ENCODE measurements at places on chromosomes 5 and 9.

- H3K4me1 ChIP-seq, result no peaks in the 10 kb centered on the region
- H3K27ac ChIP-seq, result no peak overlapping the region
- no peak for DNase-seq
- H3K27me3 ChIP-seq, result peaks cover 60% of the 10 kb centered on the region
- H3K36me3 ChIP-seq, result no peaks in the 10 kb centered on the region
Observed at GRCh38 chr5:174799121-174799520, 74.7 kb downstream of the MSX2 start.

- no peak for DNase-seq
- no peaks in the 10 kb centered on the region for H3K36me3 ChIP-seq
- H3K27ac ChIP-seq, result no peak overlapping the region
- H3K4me3 ChIP-seq, result no peak overlapping the region
- no peaks in the 10 kb centered on the region for H3K4me1 ChIP-seq
Observed at GRCh38 chr9:8157683-8158324, 358.2 kb upstream of the DMAC1 start.

DNA sequence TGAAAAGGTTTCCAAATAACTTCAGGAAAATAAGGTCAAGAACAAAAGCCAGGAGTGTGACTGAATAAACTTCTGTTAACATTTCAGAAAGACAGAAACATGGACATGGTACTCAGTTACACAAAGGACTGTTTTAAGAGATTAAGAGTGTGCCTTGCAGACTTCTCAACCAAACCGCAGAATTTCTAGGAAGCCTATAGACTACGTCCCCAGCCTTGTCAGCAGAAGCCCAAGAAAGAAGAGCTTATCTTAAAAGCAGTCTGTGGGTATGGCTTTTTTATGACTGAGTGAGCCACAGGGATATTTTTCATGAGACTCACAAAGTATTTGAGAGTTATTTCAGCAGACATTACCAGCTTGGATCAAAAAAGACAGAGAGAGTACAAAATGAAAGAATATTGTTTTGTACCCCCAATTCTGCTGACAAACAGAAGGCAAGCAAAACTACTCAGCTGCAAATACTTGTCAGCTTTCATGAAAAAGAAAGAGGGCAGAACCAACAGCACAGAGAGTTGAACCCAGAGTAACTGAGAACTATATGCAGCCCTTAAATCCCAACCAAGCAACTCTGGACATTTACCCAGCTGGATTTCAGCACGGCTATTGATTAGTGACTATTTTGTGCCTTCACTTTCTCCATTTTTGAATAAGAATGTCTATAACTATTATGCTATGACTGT, 711.0 kb upstream of the CTNND2 start:
- H3K4me3 ChIP-seq, result no peak overlapping the region
- no peaks in the 10 kb centered on the region for H3K36me3 ChIP-seq
- DNase-seq, result no peak

DNA sequence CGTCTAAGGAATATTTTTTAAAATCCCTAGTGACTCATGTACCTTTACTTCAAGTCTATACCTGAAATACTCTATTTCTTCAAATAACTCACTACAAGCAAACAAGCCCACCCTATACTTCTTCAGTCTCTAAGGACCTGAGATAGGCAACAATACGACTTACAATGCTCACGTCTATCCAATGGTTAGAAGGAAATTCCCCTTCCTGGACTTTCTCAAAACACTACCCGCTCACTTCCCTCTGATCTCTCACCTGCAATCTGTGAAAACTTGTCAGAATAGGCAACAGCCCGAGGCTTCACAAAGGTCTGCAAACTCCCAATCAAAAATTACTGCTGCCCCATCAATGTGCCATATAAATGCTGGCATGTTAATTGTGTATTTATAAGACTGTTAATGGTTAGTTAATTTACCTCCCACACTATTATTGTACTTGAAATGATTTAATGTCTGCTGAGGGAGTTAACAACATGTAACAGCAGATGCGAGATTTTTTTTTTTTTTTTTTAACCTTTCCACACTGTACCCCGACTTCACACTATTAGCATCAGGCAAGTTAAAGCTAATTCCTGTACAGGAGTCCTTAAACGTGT, 27.3 kb downstream of the MAPKAP1 start:
- no peaks in the 10 kb centered on the region for H3K36me3 ChIP-seq
- no peak overlapping the region for H3K27ac ChIP-seq
- H3K4me3 ChIP-seq, result no peak overlapping the region
- DNase-seq, result no peak
- H3K4me1 ChIP-seq, result peaks cover 31% of the 10 kb centered on the region

DNA sequence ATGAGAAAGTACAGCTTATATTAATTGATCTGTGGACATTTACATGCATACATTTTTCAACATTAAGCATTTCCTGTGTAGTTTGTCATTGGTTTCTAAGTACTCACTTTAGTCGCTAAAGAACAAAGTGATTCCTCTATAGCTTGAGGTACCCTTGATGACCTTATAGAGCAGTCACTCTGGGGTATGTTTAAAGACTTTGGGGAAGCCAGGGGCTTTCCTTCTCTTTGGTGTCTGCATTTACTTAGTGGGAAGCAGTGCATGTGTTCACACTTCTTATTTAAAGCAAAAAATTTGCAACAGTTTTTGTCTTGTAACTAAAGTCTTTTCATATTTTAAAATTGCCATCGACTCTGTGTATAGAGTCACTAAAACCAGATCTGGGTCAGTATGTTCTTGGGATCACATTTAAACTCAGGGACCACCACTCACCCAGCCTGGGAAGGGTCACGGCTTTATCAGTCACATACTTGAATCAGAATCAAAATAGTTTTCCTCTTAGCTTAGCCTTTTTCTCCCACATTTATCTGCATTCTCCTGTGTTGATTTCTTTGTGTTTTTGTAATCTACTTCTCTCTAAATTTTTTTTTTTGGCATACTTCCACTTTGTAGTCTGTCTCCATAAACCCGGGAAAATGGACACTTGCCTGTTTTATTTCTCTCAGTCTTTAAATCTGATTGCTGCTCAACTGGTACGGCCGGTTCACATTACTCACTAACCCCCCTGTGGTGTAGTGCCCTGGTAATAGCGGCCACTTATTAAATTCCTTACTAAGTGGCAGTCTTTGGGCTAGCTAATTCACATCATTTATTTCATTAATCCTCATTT, 143.9 kb upstream of the FBN2 start:
- H3K27me3 ChIP-seq, result no peaks in the 10 kb centered on the region
- DNase-seq, result no peak
- H3K4me1 ChIP-seq, result no peaks in the 10 kb centered on the region
- H3K36me3 ChIP-seq, result no peaks in the 10 kb centered on the region
